ENCODE measurements at places on chromosomes 6 and 20.
A peak's percentile ranks its signal among the peaks of the same experiment; 100 is the strongest.

DNA sequence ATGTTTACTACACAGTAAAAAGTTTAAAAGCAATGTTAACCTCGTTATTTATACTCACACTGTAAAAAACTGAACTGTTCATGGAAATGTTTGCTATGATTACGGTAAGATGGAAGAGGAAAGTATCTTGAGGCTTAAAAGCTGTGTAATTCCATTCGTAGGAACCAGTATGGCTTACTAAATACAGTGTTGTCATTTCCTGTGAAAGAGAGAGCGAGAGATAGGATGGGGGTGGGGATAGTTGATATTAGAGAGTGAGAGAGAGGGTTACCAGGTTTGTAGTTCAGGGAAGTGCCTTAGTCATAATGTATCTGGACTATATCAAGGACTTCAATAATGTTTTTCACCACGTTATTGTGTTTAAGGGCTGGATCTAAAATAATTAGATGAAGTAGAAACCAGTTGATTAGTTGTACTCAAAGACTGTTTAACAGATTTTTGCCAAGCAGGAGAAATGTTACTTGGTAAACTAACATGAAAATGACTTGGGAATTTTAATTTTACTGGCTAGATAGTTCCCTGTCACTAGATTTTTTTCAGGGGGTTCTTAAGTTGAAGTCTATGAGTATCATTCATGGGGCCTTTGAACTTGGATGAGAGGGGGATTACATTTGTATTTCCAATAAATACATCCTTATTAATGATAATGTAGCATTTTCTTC lies 30.4 kb downstream of the AFDN start:
- no peak for DNase-seq

- no peak for DNase-seq
These were observed 300.2 kb upstream of the SYNCRIP start for GRCh38 chr6:85942844-85943243.

- no peak for DNase-seq
These were observed 228.1 kb upstream of the RAB32 start for GRCh38 chr6:146315381-146316174.

DNA sequence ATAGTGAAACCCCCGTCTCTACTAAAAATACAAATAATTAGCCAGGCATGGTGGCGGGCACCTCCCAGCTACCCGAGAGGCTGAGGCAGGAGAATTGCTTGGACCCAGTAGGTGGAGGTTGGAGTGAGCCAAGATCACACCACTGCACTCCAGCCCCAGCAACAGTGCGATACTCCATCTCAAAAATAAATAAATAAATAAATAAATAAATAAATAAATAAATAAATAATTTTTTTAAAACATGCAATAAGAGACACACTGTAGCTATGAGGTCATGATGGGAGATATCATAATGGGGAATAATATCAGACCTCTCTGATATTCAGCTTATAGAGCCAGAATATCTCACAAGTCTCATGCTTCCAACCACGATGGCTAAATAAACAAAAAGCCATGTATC lies 82.3 kb downstream of the CD24 start:
- DNase-seq: no peak

GRCh38 chr6:126385536-126385935 lies 45.6 kb downstream of the CENPW start:
- DNase-seq: no peak

DNA sequence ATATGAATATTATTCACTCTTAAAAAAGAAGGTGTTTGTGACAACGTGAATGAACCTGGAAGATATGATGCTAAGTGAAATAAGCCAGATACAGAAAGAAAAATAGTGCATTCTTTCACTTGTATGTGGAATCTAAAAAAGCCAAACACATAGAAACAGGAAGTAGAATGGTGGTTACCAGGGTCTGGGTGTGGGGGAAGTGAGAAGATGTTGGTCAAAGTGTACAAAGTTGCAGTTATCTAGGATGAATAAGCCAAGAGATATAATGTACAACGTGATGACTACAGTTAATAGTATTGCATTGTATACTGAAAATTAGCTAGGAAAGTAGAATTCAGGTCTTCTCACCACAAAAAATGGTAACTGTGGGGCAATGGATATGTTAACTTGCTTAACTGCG lies 151.1 kb upstream of the HCRTR2 start:
- no peak for DNase-seq

GRCh38 chr6:75158176-75158575 lies 47.7 kb downstream of the COL12A1 start:
- DNase-seq: no peak

DNA sequence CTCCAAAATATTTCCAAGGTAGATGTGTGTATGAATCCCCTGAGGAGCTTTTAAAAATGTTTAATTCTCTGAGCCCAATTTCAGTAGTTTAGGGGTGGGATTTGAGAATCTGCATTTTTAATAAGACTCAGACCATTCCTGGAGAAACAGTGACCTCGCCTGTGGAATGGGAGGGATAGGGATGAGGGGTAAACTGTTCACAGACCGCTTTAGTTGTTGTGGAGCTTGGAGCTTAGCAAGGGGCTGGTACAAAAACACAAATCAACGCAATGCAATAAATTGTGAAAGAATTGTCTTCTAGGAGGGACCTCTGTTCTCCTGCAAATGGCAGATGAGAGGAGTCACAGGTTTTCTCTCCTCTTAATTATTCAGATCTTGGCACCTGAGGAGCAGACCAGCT lies 239.3 kb upstream of the SULF2 start:
- DNase-seq: no peak

GRCh38 chr6:63213325-63213724 lies 2.1 kb downstream of the FKBP1C start:
- DNase-seq: no peak

- DNase-seq: peak; percentile 15
These were observed 589 bp downstream of the RNF5 start for GRCh38 chr6:32178547-32179440.

GRCh38 chr6:150153905-150154492 lies 11.2 kb downstream of the PPP1R14C start:
- DNase-seq: no peak

DNA sequence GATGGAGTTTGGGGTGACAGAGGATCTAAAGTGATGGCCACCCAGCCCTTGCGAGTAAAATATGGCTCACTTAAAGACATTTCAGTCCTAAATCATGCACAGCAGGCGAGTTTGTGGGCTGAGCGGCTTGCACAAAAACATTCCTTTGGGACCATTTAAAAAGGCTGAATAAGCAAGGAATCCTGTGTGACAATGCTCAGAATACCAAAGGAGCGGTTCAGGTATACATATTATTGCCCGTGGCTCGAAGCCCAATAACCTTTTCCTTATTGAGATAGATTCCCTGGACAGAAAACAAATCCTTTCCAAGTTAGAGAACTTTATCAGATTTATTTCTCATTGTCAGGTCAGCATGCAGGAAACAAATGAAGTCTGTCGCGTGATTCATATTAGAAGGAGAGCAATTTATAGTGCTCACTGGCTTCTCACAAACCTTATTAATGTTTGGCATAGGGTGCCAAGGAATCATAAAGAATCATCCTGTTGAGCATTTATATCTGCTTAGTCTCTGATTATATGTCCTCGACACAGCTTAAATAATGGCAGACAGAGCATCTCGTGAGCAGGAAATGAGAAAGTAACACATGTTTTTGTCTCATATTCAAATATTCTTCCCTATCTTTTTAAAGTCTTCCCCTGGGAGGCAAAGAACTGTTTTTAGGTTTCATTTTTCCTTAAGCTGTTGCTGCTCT lies 121.3 kb downstream of the TRMT11 start:
- no peak for DNase-seq

- peak; percentile 99 for DNase-seq
These were observed at the start of gene PPP2R5D for GRCh38 chr6:42984001-42984923. Gene PPP2R5D (plus strand): TSS chr6:42984570. CDS start chr6:42984678, 108 bp downstream.

DNA sequence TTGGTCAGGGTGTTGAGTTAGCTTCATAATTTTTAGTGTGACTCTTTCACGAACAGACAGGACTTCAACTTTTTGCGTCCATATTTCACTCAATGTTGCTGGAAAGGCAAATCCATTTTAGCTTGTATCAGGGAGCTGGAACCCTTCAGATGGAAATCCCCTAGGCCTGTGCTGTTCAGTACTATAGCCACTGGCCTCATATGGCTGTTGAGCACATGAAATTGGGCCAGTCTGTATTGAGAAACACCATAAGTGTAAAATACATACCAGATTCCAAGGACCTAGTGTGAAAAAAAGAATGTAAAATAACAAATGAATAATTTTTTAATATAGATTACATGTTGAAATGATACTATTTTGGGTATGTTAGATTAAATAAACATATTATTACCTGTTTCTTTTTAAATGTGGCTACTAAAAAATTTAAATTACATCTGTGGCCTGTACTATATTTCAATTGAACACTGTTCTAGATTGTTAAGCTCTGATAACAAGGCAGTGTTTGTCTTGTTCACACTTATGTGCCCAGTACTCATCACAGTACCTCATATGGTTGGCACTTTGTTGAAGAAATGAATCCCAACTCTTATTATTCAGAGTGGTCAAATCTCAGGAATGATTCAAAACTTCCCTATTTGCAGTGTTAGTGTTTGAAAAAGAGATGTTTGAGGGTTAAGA lies 34.3 kb downstream of the CTNNBL1 start:
- no peak for DNase-seq

GRCh38 chr6:6512711-6513110 lies 75.8 kb upstream of the LY86 start:
- DNase-seq: no peak

DNA sequence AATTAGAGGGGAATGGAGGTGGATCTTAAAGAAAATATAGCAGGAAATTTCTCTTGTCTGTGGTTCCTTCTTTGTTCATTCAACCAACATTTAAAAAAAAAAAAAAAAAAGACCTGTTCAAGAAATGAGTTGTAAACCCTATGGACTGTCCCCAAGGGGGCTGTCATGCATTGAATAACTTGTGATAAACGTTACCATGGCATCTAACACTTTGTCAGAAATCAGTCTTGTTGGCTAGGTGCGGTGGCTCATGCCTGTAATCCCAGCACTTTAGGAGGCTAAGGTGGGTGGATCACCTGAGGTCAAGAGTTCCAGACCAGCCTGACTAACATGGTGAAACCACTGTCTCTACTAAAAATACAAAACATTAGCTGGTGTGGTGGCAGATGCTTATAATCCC lies 381.7 kb downstream of the BCKDHB start:
- no peak for DNase-seq

DNA sequence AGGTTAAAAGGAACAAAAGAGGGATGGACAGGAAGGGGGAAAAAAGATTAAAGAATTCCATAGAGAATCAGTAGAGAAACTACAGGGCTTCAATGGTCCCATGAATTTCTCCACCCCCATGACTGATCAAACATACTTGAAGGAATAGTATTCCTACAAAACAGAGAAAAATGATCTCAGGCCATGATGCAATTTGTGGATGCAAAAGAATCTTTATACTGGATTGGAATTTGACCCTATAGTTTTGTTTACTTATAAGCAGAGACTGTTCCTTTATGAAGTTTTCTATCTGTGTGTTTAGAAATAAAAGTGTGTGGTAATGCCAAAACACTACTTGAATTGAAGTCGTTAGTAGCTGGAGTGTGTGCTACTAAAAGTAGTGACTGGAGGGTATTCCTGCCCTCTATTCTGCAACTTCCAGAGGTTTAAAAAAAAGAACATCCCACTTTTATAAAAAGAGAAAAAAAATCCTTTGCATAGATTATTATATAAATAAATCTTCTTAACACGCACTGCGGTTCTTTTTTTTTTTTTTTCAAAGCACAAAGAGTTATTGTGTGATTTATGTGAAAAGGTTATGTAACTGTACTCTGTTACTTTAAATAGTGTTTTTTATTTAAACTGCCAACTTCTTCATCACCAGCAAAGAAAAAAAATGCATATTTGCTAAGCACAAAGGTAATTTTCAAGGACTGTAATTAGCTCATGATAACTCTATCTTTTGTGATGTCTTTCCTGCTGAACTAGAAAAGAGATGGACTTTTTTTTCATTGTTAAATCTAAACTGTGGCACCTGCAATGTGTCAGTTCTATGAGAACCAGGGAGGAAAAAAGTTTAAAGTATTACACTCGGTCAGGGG lies 214.5 kb upstream of the CITED2 start:
- DNase-seq: peak; percentile 5

DNA sequence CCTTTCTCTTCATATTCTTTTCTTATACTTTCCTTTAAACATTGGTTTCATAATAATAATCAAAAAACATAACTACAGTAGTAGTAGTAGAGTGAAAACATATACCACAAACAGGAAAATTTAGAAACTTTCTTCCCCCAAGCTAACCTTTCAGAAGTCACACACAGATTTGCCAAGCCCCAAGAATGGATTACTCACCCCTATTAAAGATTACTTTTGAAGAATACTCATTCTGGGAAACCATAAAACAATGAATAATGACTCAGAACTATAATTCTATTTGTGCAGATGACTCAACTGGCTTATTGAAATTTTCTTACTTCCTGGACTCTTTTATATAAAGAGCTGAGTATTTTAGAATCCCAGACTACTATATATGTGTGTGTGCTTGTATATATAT lies 119.4 kb upstream of the GJE1 start:
- DNase-seq: no peak

DNA sequence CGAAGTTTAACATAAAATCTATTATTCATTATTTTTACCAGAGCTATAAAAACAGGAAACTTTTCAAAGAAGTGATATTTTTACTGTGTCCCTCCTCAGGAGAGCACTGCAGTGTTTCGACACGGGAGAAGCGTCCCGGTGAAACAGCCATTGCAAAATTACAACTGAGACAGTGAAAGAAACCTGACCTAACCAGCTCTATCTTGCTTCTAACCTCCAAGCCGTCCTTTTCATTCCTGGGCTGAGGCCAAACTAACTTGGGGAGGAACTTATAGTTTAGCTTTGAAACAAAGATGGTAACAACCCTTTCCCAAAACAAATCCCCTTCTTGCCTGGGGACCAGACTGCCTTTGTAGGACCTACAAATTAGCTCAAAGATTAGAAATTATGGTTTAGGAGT lies 79.2 kb downstream of the WDR27 start:
- DNase-seq: no peak

- DNase-seq: no peak
These were observed 917.7 kb downstream of the PHF3 start for GRCh38 chr6:64553249-64553786.

DNA sequence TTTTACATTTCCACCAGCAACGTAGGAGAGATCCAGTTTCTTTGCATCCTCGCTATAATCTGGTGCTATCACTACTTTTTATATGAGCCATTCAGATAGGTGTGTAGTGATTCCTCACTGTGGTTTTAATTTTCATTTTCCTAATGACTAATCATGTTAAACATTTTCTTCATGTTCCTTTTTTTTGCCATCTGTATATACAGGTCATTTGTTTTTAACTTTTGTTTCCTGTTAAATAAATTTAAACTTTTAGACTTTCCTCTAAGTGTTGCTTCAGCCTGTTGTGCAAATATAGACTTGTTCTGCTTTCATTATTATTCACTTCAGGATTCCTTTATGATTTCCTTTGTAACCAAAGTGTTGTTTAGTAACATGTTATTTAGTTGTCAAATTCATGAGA lies 697.4 kb downstream of the PTPRT start:
- no peak for DNase-seq

All from NCI-H345 (cell line).